ENCODE measurements at places on chromosomes 7 and 10.

- no peak for DNase-seq
These were observed 3.4 kb downstream of the HOXA10 start for GRCh38 chr7:27170426-27171324.

DNA sequence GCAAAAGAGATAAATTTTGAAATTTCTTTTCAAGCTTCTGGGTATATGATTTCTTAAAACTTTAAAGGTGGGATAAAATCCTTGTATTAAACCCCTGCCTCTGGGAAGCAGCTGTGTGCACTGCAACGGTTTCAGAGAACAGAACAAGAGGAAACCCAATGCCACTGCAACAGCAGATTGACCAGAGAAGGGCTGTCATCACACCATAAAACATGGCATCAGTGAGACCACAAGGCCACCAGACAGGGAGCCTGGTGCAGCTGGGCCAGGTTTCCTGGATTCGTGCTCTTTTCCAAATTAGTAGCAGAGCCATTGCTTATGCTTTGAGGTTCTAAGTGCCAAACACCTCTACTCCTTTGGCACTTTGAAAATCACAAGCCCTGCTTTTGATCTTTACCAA lies 152.4 kb downstream of the PRPF18 start:
- no peak for DNase-seq

- no peak for DNase-seq
These were observed 30.6 kb downstream of the ADARB2 start for GRCh38 chr10:1706711-1707110.

DNA sequence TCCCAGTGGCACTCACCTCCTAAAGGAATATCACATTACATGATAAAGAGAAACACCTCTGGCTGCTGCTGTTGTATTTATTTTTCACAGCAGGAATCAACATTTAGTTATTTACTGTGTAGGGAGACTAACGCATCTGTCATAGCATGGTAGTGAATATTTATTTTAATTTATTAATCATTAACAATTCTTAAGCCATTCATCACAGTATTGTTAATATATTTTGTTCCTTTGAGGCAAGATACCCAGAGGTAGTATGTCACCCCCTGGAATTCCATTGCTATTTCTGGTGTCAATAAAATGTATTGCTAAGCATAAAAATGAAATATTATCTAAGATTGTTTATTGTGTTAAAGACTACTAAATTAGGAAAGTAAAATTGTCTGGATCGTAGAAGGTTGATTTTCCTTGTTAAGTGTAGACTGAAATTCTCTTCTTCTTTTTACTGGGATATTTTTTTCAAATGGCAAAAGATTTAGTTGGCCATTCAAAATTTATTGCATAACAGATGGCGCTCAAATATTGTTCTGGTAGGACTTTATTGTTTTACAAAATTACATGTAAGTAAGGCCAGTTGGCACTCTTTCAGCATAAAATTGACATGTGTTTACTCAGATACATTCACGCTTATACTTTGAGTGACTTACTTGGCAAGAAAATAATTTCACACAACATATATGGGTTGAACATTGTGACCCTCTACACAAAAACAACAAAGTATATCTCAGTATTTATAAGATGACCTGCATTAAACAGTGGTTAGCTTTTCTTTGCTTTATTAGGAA lies 1358.7 kb upstream of the SORCS1 start:
- no peak for DNase-seq

GRCh38 chr7:129924602-129925001 lies 28.2 kb downstream of the UBE2H start:
- DNase-seq, result no peak

GRCh38 chr10:110786172-110786571 lies 85.6 kb upstream of the PDCD4 start:
- DNase-seq, result no peak

GRCh38 chr7:93945083-93945482 lies 23.5 kb downstream of the GNG11 start:
- DNase-seq, result no peak

GRCh38 chr7:132485136-132485535 lies 91.1 kb downstream of the PLXNA4 start:
- no peak for DNase-seq

- DNase-seq, result no peak
These were observed 23.5 kb downstream of the NPFFR1 start for GRCh38 chr10:70260259-70260658.

DNA sequence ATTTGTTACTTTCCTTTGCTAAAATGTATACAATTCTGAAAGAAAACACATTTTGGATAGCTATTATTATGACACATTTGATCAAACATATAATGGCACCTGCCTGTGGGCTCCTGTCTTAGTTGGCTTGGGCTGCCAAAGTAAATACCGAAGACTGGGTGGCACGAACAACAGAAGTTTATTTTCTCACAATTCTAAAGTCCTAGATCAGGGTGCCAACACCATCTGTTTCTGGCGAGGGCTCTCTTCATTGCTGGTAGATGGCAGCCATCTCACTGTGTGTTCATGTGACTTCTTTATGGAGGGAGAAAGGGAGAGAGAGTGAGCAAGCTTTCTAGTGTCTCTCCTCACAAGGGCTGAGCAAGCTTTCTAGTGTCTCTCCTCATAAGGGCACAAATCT lies 195.8 kb upstream of the FAM3C start:
- no peak for DNase-seq

GRCh38 chr7:73427902-73428787 lies 5.4 kb upstream of the FZD9 start:
- DNase-seq, result no peak

GRCh38 chr10:19935176-19935575 lies 118.9 kb downstream of the PLXDC2 start:
- DNase-seq, result no peak

GRCh38 chr7:145681159-145681558 lies 435.4 kb upstream of the CNTNAP2 start:
- DNase-seq, result no peak
